Lower lobe of right lung (tissue), 2 donors: ENCODE measurements at places on chromosomes 5 and 9.

GRCh38 chr5:123754908-123755307, 242.9 kb downstream of the CSNK1G3 start:
- DNase-seq: no peak

DNA sequence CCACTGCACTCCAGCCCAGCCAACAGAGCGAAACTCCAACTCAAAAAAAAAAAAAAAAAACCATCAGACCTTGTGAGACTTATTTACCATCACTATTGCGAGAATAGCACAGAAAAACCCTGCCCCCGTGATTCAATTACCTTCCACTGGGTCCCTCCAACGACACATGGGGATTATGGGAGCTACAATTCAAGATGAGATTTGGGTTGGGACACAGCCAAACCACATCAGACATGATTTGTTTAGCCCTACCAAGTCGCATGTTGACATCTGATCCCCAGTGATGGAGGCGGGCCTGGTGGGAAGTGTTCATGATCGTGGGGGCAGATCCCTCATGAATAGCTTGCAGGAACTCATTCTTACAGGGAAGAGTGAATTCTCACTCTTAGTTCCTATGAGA, 26.6 kb downstream of the MYO10 start:
- no peak for DNase-seq

DNA sequence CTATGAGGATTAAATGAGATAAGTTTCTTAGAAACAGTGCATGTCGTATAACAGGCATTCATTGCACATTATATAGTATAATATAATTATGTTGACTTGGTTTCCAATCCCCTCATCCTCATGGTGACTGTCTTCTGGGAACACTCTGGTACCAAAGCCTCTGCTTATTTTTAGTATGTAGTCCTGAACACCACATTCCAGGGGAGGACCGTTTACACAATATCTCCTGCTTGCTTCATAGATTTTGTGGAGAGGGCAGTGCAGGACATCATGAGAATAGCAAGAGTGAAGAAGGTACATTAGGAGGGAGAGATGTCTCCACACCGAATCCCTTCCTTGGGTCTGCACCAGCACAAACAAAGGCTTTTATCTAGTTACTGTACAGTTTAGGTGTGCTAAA, 20.5 kb upstream of the BHMT start:
- DNase-seq: no peak

DNA sequence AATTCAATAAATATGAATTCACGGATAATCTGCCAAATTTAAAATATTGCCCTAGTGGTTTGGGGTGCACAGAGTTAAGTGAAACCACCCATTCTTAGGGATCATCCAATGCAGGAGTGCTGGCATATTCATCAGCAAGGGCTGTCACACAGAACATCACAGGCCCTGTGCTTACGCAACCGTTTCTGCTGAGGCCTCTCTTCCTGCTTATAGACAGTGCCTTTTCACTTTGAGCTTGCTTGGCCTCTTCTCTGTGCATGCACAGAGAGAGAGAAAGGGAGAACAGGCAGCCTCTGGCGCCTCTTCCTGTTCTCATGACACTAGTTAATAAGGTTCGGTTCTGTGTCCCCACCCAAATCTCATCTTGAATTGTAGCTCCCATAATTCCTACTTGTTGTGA, 366.3 kb downstream of the ICE1 start:
- DNase-seq: no peak

DNA sequence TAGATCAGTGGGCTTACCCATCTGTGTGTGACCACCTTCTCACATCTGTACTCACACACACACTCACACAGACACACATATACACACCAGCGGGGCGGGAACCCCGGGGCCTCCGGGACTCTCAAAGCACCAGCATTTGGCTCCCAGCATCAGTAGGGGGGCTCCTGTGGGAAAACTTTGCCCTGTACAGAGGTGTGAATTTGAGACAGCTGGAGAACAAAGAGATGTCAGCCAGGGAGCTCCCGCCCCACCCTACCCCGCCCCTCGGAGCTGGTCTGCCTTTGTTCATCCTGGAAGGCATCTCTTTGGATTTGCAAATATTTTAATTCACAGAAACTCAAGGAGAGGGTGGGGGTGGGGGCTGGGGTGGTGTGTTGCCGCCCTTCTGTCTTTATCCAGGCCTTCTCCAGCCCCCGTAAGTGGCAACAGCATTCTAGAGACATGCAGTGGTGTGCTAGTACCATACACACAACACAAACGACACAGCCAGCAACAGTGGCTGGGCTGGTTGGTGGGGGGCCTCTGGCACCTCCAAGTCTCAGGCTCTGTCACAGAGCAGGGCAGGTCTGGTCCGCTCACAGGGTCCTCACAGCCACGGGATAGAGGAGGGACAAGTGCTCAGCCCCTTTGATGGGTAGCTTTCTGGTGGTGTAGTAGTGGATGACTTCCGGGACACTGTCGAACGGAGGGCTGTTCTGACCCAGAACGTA, 15.5 kb upstream of the SLC25A51 start:
- DNase-seq: no peak
